ENCODE measurements at places on chromosomes 3 and 15.

DNA sequence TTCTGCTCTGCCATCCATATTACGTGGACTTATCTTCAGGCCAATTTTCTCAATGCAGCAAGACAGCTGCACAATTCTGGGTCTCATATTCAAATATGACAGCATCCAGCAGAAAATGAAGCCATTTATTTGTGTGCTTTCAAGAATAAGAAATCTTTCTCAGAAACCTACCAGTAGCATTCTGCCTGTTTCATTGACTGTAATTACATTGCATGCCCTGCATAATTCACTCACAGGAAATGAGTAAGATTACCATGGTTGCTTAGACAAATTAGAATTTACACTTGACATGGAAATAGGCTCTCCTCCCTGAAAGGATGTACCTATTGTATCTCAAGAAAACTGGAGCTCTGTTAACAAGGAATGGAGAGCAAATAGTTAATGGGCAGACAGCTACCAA is 346.6 kb upstream of the DCBLD2 start:
- no peak for DNase-seq

DNA sequence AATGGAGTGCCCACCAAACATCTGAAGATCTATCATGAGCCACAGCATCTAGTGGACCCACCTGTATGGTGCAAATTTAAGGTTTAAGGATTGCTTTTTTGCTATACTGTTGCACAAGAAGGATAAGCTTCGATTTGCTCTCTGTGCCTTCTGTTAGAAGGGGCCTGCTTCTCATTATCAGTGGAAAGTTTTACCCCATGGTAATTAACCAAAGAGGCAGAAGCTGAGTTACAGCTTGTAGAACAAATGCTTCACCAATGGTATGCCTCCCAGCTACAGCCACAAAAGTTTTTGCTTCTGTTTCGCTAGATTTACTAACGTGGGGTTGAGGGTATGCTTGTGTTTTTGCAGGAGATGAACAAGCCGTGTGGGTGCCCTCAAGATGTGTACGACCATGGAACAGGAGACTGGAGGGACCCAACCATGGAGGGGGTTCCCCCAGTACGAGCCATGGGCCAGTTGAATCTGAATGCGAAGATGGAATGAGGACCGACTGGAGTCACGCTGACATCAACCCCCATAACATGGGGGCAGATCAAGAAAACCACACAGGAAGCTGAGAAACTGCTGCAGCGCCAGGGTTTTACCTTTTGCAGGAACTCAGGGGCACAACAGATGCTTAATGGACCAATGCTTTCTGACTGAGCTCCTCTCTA is 43.5 kb downstream of the ACAD9 start:
- no peak for DNase-seq

GRCh38 chr15:83612226-83612625 is 41.7 kb upstream of the ADAMTSL3 start:
- no peak for DNase-seq

GRCh38 chr3:159616234-159616825 is 372.3 kb upstream of the IL12A start:
- DNase-seq, result no peak

DNA sequence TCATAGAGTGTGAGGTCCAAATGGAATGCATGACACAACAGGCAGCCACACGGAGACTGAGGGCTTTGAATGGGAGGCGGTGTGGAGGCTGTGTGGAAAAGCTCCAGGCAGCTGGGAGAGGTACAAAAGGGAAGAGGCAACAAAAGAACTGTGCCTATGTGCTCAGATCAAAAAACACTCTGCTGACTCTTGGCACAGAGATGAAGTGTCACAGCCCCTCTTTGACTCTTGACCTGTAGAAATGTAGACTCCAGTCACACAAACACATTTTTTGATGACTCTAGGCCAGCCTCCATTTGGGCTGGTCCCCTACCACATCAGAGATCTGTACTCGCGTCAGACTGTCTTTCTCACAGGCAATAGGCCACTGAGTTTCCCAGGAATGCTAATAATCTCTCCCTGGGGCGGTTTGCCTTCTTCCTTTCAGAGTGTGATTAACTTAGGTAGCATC is 456.0 kb downstream of the TUSC7 start:
- no peak for DNase-seq

- DNase-seq, result no peak
Observed at GRCh38 chr3:192719964-192720363, 7.4 kb downstream of the FGF12 start.

- no peak for DNase-seq
Observed at GRCh38 chr3:183930086-183930485, 45.4 kb upstream of the PARL start.

DNA sequence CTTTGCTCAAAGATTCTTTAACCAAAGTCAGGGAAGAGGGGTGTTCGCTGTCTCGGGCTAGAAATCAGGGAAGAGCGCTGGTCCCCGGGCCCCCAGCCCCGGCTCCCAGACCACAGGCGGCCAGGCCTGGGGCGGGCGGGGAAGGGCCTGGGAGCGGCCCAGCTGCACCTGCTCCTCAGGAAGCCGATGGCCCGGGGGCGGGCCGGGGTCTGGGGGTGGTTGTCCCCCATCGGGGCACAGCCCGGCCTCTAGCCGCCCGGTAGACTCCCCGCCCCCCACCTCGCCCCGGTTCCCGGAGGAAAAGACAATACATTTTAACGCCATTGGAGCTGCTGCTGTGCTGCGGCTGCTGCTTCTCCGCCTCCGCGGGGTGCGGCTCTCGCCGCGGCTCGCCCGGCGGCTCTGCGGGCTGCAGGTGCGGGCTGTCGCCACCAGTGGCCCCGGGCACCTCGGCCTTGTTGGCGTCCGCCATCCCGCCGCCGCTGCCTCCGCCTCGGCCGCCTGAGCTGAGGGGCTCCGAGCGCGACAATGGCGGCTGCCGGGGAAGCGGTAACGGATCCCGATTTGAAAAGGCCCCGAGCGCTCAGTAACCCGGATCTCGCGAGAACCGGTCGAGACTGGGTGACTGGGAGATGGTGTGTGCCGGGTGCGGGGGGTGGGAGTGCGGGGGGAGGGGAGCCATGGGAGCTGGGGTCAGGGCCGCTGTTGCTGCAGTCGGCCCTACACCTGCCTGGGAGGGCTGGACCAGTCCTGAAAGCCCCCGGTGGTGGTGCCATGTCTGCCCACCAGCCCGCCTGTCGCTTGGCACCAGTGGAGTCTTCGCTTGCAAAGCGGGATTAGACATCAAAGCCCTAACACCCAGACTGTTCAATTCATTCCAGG is at the start of gene MYEF2:
TSS of gene MYEF2 (minus strand) at position 530 of the 882 bp plus-strand sequence. CDS start at position 472, 58 bp downstream.
- peak; percentile 62 for DNase-seq

- DNase-seq, result no peak
Observed at GRCh38 chr3:65193531-65193930, 505.7 kb upstream of the ADAMTS9 start.

GRCh38 chr15:52124270-52124880 is 11.8 kb upstream of the BCL2L10 start:
- no peak for DNase-seq

GRCh38 chr3:192174283-192174682 is 553.1 kb downstream of the FGF12 start:
- no peak for DNase-seq

DNA sequence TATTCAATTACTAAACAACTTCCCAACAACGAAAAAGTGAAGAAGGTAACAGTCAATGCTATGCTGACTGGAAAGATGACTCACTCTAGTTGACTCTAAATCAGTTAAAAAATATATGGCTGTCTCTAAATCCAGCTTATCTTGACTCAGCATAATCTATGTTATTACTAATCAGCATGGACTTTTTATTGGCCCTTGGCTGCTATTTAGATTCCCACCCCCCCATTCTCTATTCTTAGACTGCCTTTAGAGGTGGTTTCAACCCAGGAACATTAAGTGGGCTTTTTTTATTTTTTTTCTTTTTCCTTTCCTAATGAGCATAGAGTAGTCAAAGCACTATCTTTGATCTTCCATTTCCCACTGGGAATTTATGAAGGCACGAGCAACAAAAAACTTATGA is 1.9 kb downstream of the PCOLCE2 start:
- DNase-seq, result no peak

GRCh38 chr3:113867506-113867905 is 28.9 kb downstream of the GRAMD1C start:
- DNase-seq, result no peak

DNA sequence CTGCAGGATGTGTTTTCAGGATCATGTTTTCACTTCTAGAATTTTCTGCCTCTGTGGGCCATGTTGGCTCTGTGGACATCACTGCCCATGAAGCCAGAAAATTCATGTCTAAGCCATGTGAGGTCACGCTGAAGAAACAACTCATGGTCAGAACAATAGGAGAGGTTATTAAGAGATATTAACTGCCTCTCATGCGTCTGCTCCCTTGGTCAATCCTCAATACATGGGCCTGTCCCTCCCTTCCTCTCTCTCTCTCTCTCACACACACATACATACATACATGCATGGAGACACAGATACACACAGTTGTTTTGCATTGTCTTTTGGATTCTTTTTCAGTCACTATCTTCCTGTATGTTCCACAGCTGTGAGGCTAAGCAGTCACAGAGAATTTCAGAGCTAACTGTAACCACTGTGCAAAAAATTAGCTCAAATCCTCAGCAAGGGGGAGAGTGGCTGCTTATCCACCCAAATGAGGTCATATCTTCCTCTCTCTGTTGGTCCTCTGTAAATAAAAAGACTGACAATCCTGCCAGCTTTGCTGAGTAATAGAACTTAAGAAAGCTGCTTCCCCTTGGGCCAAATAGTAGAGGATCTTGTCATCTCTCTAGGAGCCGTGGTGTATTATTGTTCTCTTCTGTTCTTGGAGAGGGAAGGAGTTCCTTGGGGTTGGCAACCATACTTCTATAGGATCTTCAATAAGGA is 45.6 kb downstream of the LRTM1 start:
- DNase-seq, result no peak

- DNase-seq, result no peak
Observed at GRCh38 chr15:101625184-101625583, 27.0 kb downstream of the TM2D3 start.
